Liver (tissue), 10 donors: ENCODE measurements at places on chromosomes 3 and 15. TPM values are rescaled to one million over a fixed set of nuclear protein-coding genes. Genes with fewer than 3 reads are reported as not detected.
A peak's percentile ranks its signal among the peaks of the same experiment; 100 is the strongest.

- no peaks in the 10 kb centered on the region for H3K27me3 ChIP-seq
- H3K4me3 ChIP-seq, result no peak overlapping the region
- DNase-seq, result no peak
- H3K27ac ChIP-seq, result no peak overlapping the region
- peaks cover 4% of the 10 kb centered on the region for H3K4me1 ChIP-seq
These were observed 53.7 kb downstream of the CHSY1 start for GRCh38 chr15:101198031-101198575.

DNA sequence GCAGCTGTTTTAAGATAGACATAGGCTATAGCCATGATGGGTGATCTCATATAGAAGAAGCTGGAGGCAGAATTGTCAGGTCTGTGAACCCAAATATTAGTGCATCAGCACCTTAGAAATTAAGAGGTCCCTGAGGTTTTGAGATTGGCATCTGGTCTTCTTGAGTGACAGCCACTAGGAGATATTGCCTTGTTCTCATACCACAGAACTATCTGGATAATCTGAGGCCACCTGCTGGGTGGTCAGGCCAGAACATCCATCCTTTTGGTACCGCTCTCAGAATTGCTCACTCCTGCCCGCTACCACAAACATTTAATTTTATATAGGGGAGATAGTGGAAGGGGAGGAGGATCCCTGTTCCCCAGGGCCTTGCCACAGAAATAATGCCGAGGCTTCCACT, 210.6 kb upstream of the ZPLD1 start:
- no peak for DNase-seq
- no peaks in the 10 kb centered on the region for H3K27me3 ChIP-seq
- no peaks in the 10 kb centered on the region for H3K36me3 ChIP-seq
- peaks cover 4% of the 10 kb centered on the region for H3K4me1 ChIP-seq
- no peak overlapping the region for H3K4me3 ChIP-seq

- no peaks in the 10 kb centered on the region for H3K36me3 ChIP-seq
- H3K27ac ChIP-seq, result no peak overlapping the region
- no peak for DNase-seq
- H3K4me1 ChIP-seq, result no peaks in the 10 kb centered on the region
- H3K27me3 ChIP-seq, result no peaks in the 10 kb centered on the region
- no peak overlapping the region for H3K4me3 ChIP-seq
These were observed 191.2 kb downstream of the SEMA6D start for GRCh38 chr15:47908486-47908885.

DNA sequence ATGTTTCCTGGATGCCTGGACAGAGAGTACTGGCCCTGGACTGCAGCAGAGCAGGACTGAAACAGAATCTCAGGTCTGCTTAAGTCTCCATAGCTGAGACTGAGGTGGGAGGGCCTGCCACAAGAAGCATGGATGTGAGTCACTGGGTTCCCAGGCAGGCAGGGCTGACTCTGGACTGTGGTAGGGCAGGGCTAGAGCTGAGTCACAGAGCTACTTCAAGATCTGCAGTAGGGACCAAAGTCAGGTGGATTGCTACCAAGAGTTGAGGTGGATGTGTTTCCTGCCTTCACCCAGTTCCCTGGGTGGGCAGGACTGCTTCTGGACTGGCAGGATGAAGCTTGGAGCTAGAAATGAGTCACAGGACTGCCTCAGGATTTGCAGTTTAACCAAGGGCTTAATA, 282.9 kb downstream of the AGBL1 start:
- no peaks in the 10 kb centered on the region for H3K36me3 ChIP-seq
- DNase-seq, result no peak
- peaks cover 3% of the 10 kb centered on the region for H3K27me3 ChIP-seq
- H3K4me3 ChIP-seq, result no peak overlapping the region
- no peaks in the 10 kb centered on the region for H3K4me1 ChIP-seq

DNA sequence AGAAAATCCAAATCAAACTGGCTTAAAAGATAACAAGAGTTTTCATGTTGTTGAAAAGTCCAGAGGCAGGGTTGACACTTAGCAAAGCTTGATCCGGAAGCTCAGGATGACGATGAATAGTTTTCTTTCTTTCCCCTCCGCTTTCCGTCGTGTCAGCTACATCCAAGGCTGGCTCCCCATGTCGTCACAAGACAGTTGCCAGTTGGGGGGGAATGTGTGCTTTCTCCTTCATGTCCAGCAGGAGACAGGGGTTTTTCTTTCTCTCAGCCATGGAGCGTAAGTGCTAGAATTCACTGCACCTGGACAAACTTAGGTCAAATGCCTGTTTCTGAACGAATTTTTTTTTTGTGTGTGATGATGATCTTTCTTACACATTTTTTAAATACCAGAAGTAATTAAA, 273.8 kb upstream of the RGMA start:
- peaks cover 1% of the 10 kb centered on the region for H3K4me1 ChIP-seq
- peaks cover 2% of the 10 kb centered on the region for H3K27me3 ChIP-seq
- H3K27ac ChIP-seq, result no peak overlapping the region
- no peaks in the 10 kb centered on the region for H3K36me3 ChIP-seq

- no peak overlapping the region for H3K4me3 ChIP-seq
- no peaks in the 10 kb centered on the region for H3K36me3 ChIP-seq
These were observed 31.6 kb downstream of the LRIG1 start for GRCh38 chr3:66469220-66469640.

GRCh38 chr3:188397766-188398705, 244.1 kb downstream of the LPP start:
- peak overlapping the region; percentile 83 for H3K27ac ChIP-seq
- no peaks in the 10 kb centered on the region for H3K27me3 ChIP-seq
- no peaks in the 10 kb centered on the region for H3K36me3 ChIP-seq

DNA sequence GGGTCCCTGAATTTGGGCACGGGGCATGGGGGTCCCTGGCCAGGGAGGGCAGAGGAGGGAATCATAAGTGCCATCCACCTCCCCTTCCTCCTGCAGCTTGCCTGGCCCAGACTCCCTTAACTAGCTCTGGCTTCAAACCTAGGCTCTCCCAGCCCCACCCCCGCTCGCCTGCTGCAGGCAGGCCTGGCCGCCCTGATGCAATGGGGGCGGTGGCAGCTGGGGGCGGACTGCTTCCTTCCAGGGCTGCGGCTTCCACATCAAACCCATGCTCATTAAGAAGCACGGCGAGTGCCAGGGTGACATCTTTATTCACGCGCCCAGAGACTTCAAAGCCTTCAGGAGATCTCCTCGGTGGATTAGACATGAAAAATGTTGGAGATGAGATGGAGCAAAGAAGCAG, 123.1 kb downstream of the TPRA1 start:
- H3K27me3 ChIP-seq, result no peaks in the 10 kb centered on the region
- DNase-seq, result no peak
- H3K4me3 ChIP-seq, result no peak overlapping the region
- no peaks in the 10 kb centered on the region for H3K36me3 ChIP-seq
- H3K27ac ChIP-seq, result no peak overlapping the region
- H3K4me1 ChIP-seq, result no peaks in the 10 kb centered on the region

DNA sequence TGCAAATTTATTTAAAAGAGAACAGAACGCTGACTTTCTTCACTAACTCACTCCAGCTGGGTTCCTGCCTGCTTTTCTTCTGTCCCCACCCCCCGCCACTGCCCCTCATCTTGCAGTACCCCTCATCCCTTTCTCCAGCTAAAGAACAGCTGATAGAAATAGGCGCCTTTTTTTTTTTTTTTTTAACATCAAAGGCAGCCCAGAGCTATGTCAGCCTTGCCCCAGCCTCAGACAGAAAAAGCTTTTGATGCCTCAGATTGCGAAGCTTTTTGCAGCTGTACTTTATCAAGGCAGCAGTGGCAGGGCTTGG, 1.8 kb downstream of the CADPS start:
- no peak overlapping the region for H3K4me3 ChIP-seq
- peaks cover 9% of the 10 kb centered on the region for H3K4me1 ChIP-seq
- DNase-seq, result no peak
- H3K27ac ChIP-seq, result no peak overlapping the region
- no peaks in the 10 kb centered on the region for H3K27me3 ChIP-seq
- no peaks in the 10 kb centered on the region for H3K36me3 ChIP-seq

GRCh38 chr3:27079427-27080257, 289.5 kb downstream of the NEK10 start:
- no peaks in the 10 kb centered on the region for H3K36me3 ChIP-seq
- H3K4me1 ChIP-seq, result no peaks in the 10 kb centered on the region
- no peak overlapping the region for H3K27ac ChIP-seq
- no peak overlapping the region for H3K4me3 ChIP-seq
- H3K27me3 ChIP-seq, result no peaks in the 10 kb centered on the region
- DNase-seq, result no peak

GRCh38 chr15:45868109-45868691, 233.4 kb downstream of the SQOR start:
- DNase-seq, result no peak
- no peak overlapping the region for H3K4me3 ChIP-seq
- H3K27me3 ChIP-seq, result no peaks in the 10 kb centered on the region
- no peak overlapping the region for H3K27ac ChIP-seq

DNA sequence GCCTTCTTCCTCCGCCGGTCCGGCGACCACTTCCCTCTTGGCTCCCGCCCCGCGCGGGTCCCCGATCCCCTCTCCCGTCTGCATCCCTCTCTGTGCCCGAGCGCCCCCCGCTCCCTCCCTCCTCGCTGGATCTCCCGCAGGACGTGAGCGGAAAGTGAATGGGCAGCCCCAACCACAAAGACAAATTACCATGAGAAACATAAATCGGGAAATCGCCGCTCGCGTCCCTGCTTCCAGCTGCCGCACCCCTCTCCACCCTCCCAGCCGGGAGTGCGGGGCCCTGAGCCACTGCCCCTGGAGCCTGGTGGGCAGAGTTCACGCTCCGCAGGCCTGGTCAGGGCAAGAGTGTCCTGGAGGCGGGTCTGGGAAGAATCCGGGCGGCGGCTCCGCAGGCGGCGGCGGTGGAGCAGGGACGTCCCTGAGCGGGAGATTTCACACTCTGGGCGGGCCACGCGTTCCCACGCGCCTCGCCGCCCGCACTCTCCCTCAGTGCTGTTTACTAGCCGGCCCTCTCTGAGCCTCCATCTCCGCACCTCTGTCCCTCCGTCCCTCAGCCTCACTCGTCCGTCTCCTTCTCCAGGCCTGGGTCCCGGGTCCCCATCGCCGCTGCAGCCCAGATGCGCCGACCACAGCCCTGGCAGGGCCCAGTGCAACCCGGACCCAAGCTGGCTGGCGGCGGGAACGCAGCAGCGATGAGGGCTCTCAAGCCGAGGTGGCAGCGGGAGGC, 835 bp downstream of the SEMA5B start:
- H3K4me1 ChIP-seq, result peaks cover 14% of the 10 kb centered on the region
- no peaks in the 10 kb centered on the region for H3K27me3 ChIP-seq
- H3K27ac ChIP-seq, result no peak overlapping the region
- DNase-seq, result no peak
- H3K4me3 ChIP-seq, result peak overlapping the region; percentile 50

GRCh38 chr15:86483936-86484335, 404.3 kb downstream of the AGBL1 start:
- no peak for DNase-seq
- H3K27ac ChIP-seq, result no peak overlapping the region
- no peaks in the 10 kb centered on the region for H3K36me3 ChIP-seq
- no peak overlapping the region for H3K4me3 ChIP-seq
- no peaks in the 10 kb centered on the region for H3K4me1 ChIP-seq
- H3K27me3 ChIP-seq, result no peaks in the 10 kb centered on the region

PRKCI gene
- 9.0 TPM for total RNA-seq

KLHL6 gene
- total RNA-seq, result 1.6 TPM
